ENCODE measurements at places on chromosomes 1 and 21. TPM values are rescaled to one million over a fixed set of nuclear protein-coding genes. Genes with fewer than 3 reads are reported as not detected.

The CLCA1 gene
- 0.15 TPM for total RNA-seq

The SLC2A5 gene
- total RNA-seq = 2.0 TPM

The GBP6 gene
- total RNA-seq = 0.15 TPM

The KRTAP19-1 gene
- total RNA-seq = not detected

The ANKRD65 gene
- 4.2 TPM for total RNA-seq

The PLA2G2A gene
- total RNA-seq = not detected

The JAM2 gene
- total RNA-seq = 1.5 TPM

The AGPAT3 gene
- total RNA-seq = 61.7 TPM

The OR14I1 gene
- not detected for total RNA-seq

The PCSK9 gene
- total RNA-seq = 0.50 TPM

The PHTF1 gene
- 31.4 TPM for total RNA-seq

The PRR9 gene
- total RNA-seq = not detected

The HENMT1 gene
- 2.3 TPM for total RNA-seq

The SPRR2G gene
- not detected for total RNA-seq

The CDC20 gene
- total RNA-seq = 86.5 TPM

The APOBEC4 gene
- not detected for total RNA-seq

The A3GALT2 gene
- not detected for total RNA-seq

The C1QA gene
- total RNA-seq = not detected

The OPRD1 gene
- under 0.01 TPM for total RNA-seq

The GIPC2 gene
- total RNA-seq = 0.33 TPM

The DMRTA2 gene
- 0.15 TPM for total RNA-seq

The CCDC27 gene
- not detected for total RNA-seq
